ENCODE measurements at places on chromosomes 13 and 19.

DNA sequence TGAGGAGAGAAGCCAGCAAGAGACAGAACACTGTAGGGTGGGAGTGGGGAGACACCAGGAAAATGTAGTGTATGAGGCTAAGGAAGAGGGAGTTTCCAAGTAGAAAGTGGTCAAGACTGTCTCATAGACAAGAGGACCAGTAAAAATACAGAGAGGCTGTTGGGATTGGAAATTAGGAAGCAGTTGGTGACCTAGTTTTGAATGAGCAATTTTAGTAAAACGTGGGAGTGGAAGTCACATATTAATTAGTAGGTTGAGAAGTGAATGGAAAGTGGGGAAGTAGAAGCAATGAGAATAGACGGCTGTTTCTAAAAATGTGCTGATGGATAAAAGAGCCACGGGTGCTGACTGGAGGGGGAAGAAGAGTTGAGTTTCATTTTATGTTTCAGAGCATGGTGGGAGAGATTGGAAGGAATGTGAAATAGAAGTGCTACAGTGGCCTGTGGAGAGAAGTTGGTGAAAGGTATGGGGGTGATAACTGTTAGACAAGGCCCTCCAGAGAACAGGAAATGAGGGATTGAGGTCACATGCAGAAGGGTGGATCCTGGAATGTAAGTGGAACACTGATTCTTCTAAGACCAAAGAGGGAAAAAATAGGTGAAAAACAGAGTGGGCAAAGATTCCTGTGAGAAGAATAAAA, 247.3 kb downstream of the MTUS2 start:
- no peak for DNase-seq

- DNase-seq = no peak
These were observed 74.8 kb downstream of the SLC7A1 start for GRCh38 chr13:29520671-29521070.

DNA sequence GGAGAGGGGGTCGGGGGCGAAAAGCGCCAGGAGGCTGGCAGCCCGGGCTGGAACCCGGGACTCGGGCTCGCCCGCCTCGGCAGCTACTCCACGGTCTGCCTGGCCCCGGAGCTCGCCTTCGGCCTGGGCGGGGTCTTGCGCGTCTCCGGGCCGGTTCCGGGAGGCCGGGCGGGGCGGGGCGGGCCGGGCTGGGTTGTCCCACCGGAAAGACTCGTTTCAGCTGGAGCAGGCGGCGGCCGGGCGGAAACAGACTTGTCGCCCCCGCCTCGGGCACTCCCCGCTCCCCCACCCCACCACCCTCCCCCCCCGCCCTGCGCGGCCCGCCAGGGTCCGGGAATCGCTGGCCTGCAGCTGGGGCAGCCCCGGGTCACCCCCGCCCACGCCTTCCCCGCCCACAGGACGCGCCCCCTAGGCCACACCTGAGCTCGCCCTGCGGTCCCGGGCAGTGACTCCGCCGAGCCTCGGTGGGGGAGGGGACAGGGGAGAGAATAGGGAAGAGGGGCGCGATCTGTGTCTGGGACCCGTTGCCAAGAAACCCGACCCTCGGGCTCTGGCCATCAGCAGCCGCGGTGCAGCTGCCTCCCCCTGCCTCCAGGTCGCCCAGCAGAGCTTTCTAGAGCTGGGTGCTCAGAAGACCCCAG, 109.4 kb downstream of the KCTD15 start:
- DNase-seq = no peak

DNA sequence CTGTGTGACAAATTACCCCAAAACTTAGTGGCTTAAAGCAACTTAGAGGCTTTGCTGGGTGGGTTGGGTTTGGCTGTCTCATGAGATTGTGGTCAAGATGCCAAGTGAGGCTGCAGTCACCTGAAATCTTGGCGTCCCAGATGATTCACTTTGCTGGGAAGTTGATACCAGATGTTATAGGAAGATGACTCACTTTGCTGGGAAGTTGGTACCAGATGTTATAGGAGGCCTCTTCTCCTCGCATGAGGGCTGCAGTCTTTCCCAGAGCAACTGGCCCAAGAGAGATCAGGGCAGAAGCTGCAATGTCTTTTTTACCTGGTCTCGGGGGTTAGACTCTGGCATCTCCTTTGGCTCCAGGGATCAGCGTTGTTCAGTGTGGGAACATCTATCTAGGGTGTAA, 16.8 kb downstream of the TEX29 start:
- no peak for DNase-seq

DNA sequence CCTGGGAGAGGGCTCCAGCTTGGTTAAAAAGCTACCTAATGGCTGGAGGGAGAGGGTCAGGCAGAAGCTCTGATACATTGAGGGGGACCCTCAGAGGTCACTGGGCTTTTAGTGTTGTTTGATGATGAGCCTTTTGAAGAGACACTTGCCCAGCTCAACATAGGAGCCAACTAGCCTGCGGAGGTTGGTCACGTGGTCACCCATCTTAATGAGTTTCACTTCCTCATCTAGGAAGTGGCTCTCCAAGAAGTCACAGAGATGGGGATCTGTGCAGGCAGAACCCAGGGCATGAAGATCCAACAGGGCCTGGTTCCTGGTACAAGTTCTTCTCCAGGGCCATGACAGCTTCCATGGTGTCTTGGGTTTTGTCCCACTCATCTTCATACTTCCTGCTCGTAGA, 33.4 kb downstream of the IPO5 start:
- no peak for DNase-seq

DNA sequence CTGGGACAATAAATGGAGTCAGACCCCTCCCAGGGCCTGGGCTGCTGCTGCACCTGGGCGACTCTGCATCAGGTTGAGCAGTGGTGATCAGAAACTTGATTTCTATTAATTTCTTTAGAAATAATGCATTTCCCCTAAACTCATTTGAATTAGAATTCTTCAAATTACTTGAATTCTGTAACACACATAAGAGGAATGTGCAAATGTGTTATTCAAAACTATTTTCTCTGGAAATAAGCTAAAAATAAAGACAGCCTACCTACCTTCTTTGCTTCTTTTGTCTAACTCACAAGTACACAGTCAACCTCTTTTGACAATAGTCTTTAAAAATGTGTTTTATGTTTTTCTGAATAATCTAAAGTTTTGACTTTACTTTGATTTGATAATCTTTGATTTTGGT, 433.0 kb downstream of the KLF12 start:
- DNase-seq = no peak
